ENCODE measurements at places on chromosomes 1 and 21.
A peak's percentile ranks its signal among the peaks of the same experiment; 100 is the strongest.

GRCh38 chr1:12548279-12548972 lies 69.6 kb downstream of the DHRS3 start:
- no peak for DNase-seq

GRCh38 chr1:200527670-200528069 lies 92.9 kb downstream of the KIF14 start:
- DNase-seq, result no peak

DNA sequence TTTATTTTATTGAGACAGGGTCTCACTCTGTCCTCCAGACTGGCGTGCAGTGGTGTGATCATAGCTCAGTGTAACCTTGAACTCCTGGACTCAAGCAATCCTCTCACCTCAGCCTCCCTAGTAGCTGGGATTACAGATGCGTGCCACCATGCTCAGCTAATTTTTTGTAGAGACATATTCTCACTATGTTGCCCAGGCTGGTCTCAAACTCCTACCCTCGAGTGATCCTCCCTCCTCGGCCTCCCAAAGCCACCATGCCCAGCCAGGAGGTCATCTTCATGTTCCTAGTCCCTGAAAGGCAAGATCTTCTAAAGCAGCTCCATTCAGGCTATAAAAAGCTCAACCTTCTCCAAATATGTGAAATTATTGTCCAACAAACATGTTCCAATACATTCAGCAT lies 53.9 kb downstream of the TOR1AIP2 start:
- no peak for DNase-seq

DNA sequence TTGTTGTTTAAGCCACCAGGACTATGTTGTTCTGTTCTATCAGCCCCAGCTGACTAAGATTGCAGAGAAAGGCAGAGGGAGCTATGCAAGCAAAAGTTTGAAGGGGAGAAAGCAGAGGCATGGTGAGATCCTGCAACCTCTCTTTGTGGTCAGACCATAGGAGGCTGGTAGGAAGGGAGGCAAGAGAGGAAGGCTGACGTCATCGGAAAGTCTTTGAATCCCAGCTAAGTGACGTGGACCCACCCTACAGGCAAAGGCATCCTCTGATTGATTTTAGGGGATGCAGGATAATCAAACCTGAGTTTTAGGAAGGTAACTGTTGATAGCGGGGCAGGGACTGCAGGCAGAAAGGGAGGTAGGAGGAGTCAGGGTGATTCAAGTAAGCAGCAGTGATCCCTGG lies 23.3 kb upstream of the TNNI1 start:
- no peak for DNase-seq

DNA sequence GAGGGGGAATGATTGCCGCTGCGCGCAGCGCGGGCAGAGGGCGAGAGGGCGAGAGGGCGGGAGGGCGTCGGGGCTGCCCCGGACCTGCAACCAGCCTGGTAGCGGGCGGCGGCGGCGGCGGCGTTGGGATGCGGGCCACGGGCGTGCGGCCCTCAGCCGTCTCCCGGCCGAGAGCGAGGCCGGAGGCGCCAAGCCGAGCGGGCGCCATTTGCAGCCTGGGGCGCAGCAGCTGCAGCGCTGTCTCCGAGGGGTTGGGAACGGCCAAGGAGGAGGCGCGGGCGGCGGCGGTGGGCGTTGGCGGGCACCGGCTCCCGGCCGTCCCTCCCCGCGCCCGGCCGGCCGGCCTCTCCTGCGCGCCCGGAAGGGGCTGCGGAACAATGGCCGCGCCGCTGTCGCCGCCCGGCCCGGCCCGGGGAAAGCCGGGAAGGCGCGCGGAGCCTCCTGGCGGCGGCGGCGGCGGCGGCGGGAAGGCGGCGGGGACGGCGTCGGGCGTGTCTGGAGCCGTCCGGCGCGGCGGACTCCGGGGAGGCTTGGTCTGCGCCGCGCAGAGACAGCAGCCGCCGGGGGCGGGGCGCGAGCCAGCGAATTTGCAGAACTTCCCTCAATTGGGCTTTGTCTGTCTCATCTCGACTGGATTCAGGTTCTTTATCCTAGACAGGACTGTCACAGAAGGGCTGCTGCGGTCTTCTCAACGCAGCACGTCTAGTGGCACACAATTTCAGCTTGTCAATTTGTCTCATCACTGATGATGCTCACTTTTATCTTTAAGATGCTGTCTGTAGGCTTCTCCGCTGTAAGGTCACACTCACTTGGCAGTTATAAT lies 35.7 kb downstream of the ZBTB8B start:
- peak; percentile 20 for DNase-seq

- no peak for DNase-seq
These were observed 19.0 kb upstream of the ABCG1 start for GRCh38 chr21:42199868-42200463.

DNA sequence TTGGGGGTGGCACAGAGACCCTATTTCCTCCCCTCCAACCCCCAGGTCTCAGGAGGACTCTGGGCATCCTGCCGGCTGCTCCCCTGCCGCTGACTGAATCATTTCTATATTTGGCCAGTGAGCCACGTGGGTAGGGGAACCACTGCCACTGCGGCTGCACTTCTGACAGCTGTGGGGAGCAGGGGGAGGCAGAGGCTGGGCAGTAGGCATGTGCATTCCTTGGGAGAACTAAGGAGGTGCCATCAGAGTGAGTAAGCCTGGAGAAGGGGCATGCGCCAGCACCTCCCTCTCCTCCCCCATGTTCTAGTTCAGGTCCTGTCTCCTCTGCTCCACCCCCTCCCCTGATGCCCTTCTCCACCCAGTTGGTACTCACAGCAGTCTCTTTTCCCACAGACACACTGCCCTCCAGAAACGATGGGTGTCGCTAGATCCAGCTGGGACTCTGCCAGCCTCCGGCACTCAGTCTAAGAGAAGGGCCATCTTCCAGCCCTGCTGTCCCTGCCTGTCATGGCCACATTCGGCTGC lies 12.0 kb downstream of the PPFIA4 start:
- DNase-seq, result no peak

DNA sequence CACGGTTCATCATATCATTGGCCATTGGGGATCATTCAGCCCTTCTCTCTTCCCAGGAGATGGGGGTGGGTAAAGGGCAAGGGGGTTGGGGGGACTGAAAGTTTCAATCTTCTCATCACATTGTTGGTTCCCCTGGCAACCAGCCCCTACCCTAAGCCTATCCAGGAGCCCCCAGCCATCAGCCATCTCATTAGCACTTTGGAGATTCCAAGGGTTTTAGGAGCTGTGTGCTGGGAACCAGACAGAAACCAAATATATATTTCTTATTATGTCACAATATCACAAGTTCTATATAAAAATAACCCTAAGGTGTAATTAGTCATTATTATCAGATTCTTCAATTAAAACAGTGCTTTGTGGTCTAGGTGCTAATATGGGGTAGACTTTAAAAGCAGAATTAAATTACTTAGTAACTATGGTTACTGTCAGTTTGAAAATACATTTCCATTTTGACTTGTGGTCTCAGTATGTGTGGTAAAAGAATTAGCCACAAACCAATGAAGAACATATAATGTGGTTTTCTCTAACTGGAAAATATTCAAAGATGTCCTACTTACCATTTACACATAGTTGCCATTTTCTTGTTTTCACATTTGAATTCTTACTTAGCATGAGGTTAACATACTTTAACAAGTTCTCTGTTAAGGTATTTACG lies 28.1 kb downstream of the IL23R start:
- peak; percentile 81 for DNase-seq

GRCh38 chr1:46077644-46078043 lies 54.8 kb downstream of the PIK3R3 start:
- DNase-seq, result no peak

GRCh38 chr1:201011616-201012015 lies 11.9 kb downstream of the KIF21B start:
- DNase-seq, result no peak

GRCh38 chr1:145858238-145858900 lies 512 bp downstream of the PIAS3 start:
- peak; percentile 45 for DNase-seq

DNA sequence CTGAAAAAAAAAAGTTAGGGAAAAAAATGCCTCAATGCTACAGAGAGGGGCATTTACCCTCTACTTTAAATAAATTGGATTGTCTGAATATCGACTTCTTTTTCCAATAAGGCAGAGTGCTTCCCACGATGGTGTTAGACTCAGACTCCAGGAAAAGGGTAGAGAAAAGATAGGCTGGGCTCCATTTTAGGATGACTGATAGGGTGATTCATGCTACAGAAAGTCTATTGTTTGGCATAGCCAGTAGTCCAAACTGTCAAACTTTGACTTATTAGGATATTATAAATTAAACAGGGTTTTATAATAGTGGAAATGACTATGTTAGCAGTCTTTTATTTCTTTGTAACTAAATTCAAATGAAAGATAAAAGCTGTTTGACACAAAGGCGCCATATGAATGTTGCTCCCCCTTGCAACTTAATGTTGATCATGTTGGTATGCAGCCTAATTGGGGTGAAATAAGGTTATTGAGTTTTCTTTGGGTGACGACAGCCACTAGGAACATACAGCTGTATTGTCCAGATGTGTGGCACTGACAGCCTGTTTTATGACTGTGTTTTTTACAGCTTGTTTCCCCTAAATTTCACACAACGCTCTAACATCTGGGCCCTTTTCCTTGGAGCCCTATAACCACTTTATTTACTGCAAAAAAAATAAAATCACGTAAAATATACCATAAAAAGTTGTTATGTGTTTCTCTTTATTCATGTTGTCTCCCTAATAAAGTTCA lies 69.3 kb downstream of the SPAG17 start:
- no peak for DNase-seq

- DNase-seq, result no peak
These were observed 62.6 kb downstream of the SPAG17 start for GRCh38 chr1:118122234-118123004.

GRCh38 chr1:228315945-228316588 lies 90.6 kb downstream of the TRIM11 start:
- DNase-seq, result no peak

- DNase-seq, result no peak
These were observed 13.3 kb upstream of the PLCH2 start for GRCh38 chr1:2462819-2463218.

GRCh38 chr1:92736395-92736794 lies 48.5 kb downstream of the EVI5 start:
- DNase-seq, result no peak

DNA sequence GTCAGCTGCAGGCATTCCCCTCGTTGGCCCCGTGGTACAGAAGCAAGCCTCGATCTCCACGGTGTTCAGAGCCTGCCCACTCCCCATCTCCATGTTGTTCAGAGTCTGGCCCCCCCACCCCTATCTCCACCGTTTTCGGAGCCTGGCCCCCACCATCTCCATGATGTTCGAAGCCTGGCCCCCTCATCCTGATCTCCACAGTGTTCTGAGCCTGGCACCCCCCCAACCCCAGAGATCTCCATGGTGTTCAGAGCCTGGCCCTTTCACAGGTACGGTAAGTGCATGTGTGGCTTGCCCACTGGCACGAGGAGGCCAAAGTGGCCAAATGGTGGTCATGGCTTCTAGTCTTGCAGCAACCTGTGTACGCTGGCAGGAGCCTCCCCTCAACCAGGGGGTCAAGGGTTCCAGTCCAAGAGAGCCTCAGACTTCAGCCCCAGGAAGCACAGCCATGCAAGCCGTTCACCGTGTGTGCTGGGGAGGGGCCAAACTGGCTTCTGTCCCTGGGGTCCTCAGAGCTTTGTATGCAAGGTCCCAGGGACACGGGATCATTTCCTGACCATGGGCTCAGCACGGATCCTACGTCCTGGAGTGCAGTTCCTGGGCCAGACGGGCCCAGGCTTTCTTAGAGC lies 13.3 kb upstream of the PCBP3 start:
- no peak for DNase-seq

DNA sequence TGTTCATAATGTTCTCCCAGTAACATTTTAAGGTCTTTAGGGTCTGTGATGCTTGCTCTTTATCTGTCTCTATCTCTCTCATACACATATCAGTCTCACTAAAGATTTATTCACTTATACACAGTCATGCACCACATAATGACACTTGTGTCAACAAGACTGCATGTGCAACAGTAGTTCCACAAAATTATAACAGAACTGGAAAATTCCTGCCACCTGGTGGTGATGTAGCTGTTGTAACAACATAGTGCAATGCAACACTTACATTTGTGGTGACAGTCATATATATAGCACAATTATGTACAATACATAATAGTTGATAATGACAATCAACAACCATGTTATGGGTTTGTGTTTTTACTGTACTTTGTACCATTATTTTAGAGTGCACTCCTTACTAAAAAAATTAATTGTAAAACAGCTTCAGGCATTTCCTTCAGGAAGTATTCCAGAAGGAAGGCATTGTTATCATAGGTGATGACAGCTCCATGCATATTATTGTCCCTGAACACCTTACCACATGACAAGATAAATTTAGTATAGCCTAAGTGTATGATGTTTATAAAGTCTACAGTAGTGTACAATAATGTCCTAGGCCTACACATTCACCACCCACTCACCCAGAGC lies 8.1 kb downstream of the TDRD5 start:
- DNase-seq, result peak; percentile 11

DNA sequence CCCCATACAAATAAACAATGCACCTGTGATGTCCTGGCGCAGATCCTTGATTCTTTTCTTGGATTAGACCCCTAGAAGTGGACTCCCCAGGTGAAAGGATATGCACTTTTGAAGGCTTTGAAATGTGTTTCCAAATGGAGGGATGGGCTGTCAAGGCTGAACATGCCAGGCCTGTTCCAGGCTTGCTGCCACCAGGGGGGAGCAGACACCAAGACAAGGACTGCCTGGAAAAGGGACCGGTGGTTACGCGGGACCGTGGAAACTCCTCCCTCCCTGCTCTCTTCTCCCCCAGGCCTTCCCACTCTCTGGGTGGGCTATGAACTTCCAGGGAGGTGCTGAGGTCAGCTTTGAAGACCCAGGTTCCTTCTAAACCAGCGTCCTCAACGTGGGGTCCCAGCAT lies 12.7 kb downstream of the C1QB start:
- no peak for DNase-seq

- DNase-seq, result no peak
These were observed 47.6 kb upstream of the DMRTB1 start for GRCh38 chr1:53411541-53412152.

DNA sequence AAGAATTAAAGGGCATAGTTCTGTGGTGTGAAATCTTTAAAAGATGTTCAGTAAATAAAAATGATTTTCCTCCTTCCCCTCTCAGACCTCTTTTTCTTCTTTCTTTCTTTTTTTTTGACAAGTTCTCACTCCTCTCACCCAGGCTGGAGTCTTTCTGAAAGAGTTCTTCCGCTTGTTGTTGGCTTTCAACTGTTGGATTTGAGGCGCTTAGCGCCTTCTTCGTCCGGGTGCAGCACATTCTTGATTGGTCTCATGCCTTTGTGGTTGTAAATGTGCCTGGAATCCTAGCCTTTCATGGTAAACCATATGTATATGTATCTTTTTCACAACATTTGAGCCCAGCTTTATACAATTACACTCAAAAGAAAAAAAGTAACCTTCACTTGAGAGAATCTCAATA lies 980 bp upstream of the METTL18 start:
- DNase-seq, result peak; percentile 52

DNA sequence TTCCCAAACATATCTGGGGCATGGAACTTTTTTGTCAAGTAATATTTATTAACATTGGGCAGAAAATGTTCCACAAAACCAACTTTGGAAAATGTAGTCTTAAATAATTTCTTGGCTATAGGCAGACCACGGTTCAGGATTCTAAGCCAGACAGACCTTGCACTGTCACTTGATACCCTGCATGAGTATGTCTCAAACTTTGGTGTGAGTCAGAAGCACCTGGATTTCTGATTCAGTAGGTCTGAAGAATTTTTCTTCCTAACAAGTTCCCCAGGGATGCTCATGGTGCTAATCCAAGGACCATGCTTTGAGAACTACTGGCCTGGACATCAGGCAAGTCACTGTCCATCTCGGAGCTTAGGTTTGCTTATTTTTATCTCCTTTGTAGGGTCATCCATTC lies 562.0 kb downstream of the PLPP3 start:
- no peak for DNase-seq

- DNase-seq, result no peak
These were observed 214.4 kb downstream of the ST6GALNAC3 start for GRCh38 chr1:76288758-76289483.
